ENCODE measurements at places on chromosomes 7 and 10.
A peak's percentile ranks its signal among the peaks of the same experiment; 100 is the strongest.

- DNase-seq: no peak
- H3K36me3 ChIP-seq: no peaks in the 10 kb centered on the region
- no peaks in the 10 kb centered on the region for H3K4me1 ChIP-seq
Observed at GRCh38 chr7:145175366-145175765, 339.5 kb upstream of the TPK1 start.

- H3K36me3 ChIP-seq: no peaks in the 10 kb centered on the region
- no peak for DNase-seq
- H3K27ac ChIP-seq: peak overlapping the region; percentile 71
- peaks cover 13% of the 10 kb centered on the region for H3K4me1 ChIP-seq
- H3K27me3 ChIP-seq: no peaks in the 10 kb centered on the region
Observed at GRCh38 chr7:75842836-75843446, 29.3 kb upstream of the CCL24 start.

- no peaks in the 10 kb centered on the region for H3K27me3 ChIP-seq
- no peak overlapping the region for H3K27ac ChIP-seq
- DNase-seq: no peak
- no peaks in the 10 kb centered on the region for H3K36me3 ChIP-seq
Observed at GRCh38 chr10:58955615-58956014, 220.8 kb upstream of the PHYHIPL start.

DNA sequence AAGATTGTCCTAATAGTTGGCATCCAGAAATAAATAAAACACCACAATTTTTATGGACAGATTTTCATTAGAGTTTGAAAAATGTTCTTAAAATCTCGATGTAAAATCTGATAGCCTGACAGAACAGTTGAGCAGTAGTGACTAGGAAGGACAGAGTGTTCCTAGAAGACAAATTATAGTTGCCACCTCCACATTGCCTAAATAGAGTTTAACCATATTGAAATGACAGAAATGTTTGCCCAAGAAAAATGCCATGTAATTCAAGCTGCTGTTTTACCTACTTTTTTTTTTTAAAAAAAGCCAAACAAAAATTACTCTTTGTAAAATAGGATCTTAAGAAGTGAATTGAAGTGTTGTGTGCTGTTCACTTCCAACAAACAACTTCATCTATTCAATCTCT is 8.9 kb upstream of the HERC4 start:
- no peaks in the 10 kb centered on the region for H3K27me3 ChIP-seq
- no peaks in the 10 kb centered on the region for H3K4me1 ChIP-seq
- H3K4me3 ChIP-seq: no peak overlapping the region
- no peaks in the 10 kb centered on the region for H3K36me3 ChIP-seq
- no peak overlapping the region for H3K27ac ChIP-seq
- no peak for DNase-seq

DNA sequence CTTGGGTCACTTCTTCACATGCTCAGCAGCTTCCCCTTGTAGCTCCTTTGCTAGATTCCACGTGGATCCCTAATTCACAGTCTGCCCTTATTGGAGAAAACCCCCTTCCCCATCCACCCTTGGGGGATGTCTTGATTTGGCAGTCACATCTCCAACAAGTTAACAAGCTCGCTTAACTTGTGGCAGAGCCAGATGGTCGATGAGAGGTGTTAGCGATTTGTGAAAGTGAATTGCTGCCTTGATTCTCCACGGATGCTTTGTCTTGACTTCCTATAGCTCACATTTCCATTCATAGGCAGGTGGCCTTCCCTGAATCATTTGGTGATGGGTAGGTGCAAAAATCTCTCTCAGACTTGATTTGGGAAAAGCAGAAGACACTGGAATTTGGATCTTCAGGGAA is 387.9 kb downstream of the TCERG1L start:
- no peaks in the 10 kb centered on the region for H3K4me1 ChIP-seq
- H3K36me3 ChIP-seq: no peaks in the 10 kb centered on the region
- H3K27ac ChIP-seq: no peak overlapping the region
- DNase-seq: no peak
- no peaks in the 10 kb centered on the region for H3K27me3 ChIP-seq

GRCh38 chr7:10257438-10257837 is 716.2 kb upstream of the PHF14 start:
- H3K4me3 ChIP-seq: no peak overlapping the region
- DNase-seq: no peak
- H3K27ac ChIP-seq: no peak overlapping the region
- no peaks in the 10 kb centered on the region for H3K36me3 ChIP-seq
- H3K4me1 ChIP-seq: no peaks in the 10 kb centered on the region

GRCh38 chr10:35172574-35172973 is 45.9 kb downstream of the CREM start:
- no peaks in the 10 kb centered on the region for H3K36me3 ChIP-seq
- no peak overlapping the region for H3K27ac ChIP-seq
- DNase-seq: no peak
- H3K4me1 ChIP-seq: no peaks in the 10 kb centered on the region
- H3K4me3 ChIP-seq: no peak overlapping the region

GRCh38 chr10:20806487-20806886 is 90.6 kb downstream of the NEBL start:
- peaks cover 4% of the 10 kb centered on the region for H3K36me3 ChIP-seq
- no peaks in the 10 kb centered on the region for H3K4me1 ChIP-seq
- DNase-seq: no peak
- H3K27me3 ChIP-seq: no peaks in the 10 kb centered on the region
- H3K4me3 ChIP-seq: no peak overlapping the region

GRCh38 chr7:50655490-50655889 is 90.3 kb upstream of the DDC start:
- no peak overlapping the region for H3K4me3 ChIP-seq
- H3K36me3 ChIP-seq: no peaks in the 10 kb centered on the region
- H3K4me1 ChIP-seq: peaks cover 67% of the 10 kb centered on the region
- no peak for DNase-seq
- no peak overlapping the region for H3K27ac ChIP-seq
- H3K27me3 ChIP-seq: no peaks in the 10 kb centered on the region

DNA sequence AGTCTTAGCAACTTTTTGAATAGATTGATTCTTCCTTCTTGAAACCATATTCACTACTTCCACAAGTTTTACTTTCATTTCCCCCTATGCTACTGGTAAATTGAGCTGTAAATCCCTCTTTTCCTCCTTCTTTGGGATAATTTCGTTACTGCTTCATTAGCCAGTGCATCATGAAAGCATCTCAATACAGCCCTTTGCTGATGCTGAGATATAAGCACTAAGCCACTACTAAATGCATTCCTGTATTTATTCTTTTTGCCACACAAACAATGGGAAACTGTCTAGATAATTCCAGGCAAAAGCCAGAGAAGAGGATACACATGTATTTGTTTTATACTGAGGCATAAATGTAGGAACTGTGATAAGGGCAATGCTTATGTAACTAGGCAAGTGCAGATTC is 313.9 kb downstream of the NXPH1 start:
- no peak for DNase-seq
- no peak overlapping the region for H3K27ac ChIP-seq
- no peaks in the 10 kb centered on the region for H3K27me3 ChIP-seq
- no peak overlapping the region for H3K4me3 ChIP-seq
- no peaks in the 10 kb centered on the region for H3K36me3 ChIP-seq

- H3K4me3 ChIP-seq: no peak overlapping the region
- DNase-seq: no peak
- no peaks in the 10 kb centered on the region for H3K36me3 ChIP-seq
- H3K27me3 ChIP-seq: no peaks in the 10 kb centered on the region
- no peaks in the 10 kb centered on the region for H3K4me1 ChIP-seq
- no peak overlapping the region for H3K27ac ChIP-seq
Observed at GRCh38 chr10:3527869-3528268, 257.1 kb downstream of the KLF6 start.

DNA sequence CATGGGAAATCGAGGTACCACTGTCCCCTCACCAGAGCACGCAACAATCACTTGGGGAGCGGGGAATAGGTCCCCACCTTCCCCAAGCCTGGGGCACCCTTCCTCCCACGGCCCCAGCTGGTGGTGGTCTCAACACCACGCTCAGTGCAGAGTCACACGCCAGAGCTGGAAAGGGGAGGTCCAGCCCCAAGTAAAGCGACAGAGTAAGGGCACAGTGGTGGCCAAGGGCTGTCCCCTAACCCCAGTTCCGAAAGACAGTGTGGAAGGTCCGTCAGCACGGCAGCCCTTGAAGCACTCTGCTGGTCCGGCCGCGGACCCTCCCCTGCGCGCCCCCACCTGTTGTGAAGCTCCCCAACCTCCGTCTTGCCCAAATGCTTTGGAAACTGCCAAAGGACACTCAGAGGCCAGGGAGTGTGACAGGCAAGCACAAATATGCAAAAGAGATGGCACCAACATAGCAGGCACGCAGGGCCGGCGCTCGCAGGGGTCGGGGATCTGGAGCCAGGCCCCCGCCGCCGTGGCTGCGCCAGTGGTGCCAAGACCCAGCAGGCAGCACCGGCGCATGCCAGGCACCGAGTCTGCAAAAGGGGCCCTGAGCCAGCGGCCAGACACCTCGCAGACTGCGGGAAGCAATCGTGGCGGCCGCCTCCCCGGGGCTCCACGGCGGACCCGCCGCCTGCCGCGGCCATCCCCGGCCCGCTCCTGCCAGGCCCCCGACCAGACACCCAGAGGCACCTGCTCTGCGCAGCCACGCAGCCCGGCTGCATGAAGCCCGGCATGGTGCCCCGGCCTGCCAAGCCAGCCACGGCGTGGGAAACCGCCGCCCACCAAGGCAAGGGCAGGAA is 51.6 kb upstream of the SRRM3 start:
- no peak overlapping the region for H3K27ac ChIP-seq
- peaks cover 17% of the 10 kb centered on the region for H3K27me3 ChIP-seq
- no peaks in the 10 kb centered on the region for H3K4me1 ChIP-seq
- H3K36me3 ChIP-seq: no peaks in the 10 kb centered on the region
- no peak for DNase-seq

- no peak overlapping the region for H3K27ac ChIP-seq
- DNase-seq: no peak
- no peak overlapping the region for H3K4me3 ChIP-seq
- no peaks in the 10 kb centered on the region for H3K4me1 ChIP-seq
- no peaks in the 10 kb centered on the region for H3K27me3 ChIP-seq
Observed at GRCh38 chr7:35495844-35496243, 199.1 kb downstream of the HERPUD2 start.

- no peaks in the 10 kb centered on the region for H3K27me3 ChIP-seq
- no peaks in the 10 kb centered on the region for H3K36me3 ChIP-seq
- H3K27ac ChIP-seq: no peak overlapping the region
- no peak overlapping the region for H3K4me3 ChIP-seq
- no peak for DNase-seq
Observed at GRCh38 chr7:64793106-64793755, 997 bp upstream of the ZNF138 start.

DNA sequence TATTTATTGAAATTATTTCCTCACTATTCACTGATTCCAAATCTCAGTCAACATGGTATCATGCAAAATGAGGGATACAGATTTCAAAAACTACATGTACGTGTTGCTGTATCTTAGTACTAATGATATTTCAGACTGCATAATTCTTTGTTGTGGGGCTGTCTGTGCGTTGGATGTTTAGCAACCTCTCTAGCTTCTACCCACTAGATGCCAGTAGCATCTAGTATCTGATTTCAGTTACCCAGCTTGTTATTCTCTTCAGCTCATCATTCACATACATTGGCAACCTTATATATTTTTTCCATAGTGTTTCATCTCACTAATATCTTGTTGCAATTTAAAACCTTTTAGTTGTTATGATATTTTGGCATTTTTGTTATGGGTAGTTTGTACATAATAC is 22.5 kb upstream of the WASL start:
- no peaks in the 10 kb centered on the region for H3K27me3 ChIP-seq
- no peaks in the 10 kb centered on the region for H3K4me1 ChIP-seq
- H3K36me3 ChIP-seq: no peaks in the 10 kb centered on the region

- H3K4me3 ChIP-seq: no peak overlapping the region
- H3K4me1 ChIP-seq: no peaks in the 10 kb centered on the region
- H3K27ac ChIP-seq: no peak overlapping the region
- peaks cover 42% of the 10 kb centered on the region for H3K36me3 ChIP-seq
- H3K27me3 ChIP-seq: no peaks in the 10 kb centered on the region
Observed at GRCh38 chr10:124009231-124010015, 84.0 kb downstream of the CHST15 start.

DNA sequence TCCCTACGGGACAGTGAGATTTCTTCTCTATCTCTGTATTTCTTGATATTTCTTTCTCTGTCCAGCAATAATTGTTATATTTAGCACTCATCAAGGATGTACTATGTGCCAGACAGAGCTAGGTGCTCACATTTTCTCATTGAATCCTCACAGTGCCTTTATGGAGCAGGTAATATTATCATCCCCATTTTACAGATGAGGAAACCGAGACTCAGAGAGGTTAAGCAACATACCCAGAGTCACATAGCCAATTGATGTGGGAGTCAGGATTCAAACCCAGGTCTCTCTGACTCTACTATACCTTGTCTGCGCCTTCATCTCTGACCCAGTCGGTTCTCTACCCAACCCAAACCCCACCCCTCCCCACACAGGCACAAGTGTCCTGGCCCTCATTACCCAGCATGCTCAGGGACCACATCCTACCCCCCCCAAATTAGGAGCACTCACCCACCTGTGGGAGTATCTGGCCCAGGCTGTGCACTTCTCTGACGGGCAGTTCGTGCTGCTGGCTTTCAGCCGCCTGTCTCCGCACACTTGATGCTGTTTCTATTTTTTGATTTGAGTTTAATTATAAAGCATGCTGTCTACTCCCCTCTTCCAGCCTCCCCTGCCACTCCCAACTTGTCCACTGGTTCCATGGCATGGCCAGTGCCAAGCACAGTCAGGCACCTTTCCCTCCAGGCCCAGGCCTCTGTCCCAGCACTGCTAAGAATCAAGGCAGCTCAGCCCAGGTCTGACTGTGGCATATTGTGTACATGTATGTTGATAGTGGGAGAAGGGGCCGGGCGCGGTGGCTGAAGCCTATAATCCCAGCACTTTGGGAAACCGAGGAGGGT is 9.8 kb upstream of the SAMD8 start:
- no peak for DNase-seq
- H3K4me3 ChIP-seq: no peak overlapping the region
- no peak overlapping the region for H3K27ac ChIP-seq
- H3K4me1 ChIP-seq: peaks cover 6% of the 10 kb centered on the region
- H3K36me3 ChIP-seq: no peaks in the 10 kb centered on the region

- no peaks in the 10 kb centered on the region for H3K36me3 ChIP-seq
- H3K4me3 ChIP-seq: no peak overlapping the region
- peaks cover 14% of the 10 kb centered on the region for H3K4me1 ChIP-seq
- DNase-seq: no peak
Observed at GRCh38 chr10:30786131-30786530, 156.6 kb upstream of the LYZL2 start.

- no peak overlapping the region for H3K27ac ChIP-seq
- H3K27me3 ChIP-seq: no peaks in the 10 kb centered on the region
- no peak overlapping the region for H3K4me3 ChIP-seq
Observed at GRCh38 chr7:10655031-10655430, 318.6 kb upstream of the PHF14 start.
